ENCODE measurements at places on chromosomes 3 and 15.

- peak; percentile 15 for DNase-seq
Measured at GRCh38 chr3:176514297-176514696, 683.0 kb downstream of the TBL1XR1 start.

DNA sequence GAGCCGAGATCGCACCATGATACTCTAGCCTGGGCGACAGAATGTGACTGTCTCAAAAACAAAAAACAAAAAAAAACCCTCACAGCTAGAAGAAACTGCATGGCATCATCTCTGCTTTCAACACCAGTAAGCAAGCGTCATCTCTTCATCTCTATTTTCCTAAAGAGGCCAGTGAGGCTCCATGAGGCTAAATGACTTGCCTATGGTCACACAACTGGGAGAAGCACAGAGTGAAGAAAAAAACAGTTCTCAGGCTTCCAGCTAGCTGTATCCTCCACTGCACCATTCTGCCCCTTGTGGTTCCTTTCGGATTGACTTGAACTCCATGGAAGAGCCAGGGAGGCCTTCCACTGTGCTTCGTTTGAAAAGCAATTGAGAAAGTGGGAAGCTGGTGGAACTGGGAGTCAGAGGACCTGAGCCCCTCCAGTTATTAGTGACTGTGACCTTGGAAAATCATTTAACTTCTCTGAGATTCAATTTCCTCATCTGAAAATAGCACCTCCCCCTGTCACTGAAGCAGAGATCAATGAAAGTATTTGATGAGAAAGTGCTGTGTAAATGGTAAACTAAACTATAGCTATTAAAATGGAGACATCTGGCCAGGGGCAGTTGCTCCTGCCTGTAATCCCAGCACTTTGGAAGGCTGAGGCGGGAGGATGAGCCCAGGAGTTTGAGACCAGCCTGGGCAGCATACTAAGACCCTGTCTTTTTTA, 32.1 kb upstream of the DENND4A start:
- DNase-seq = peak; percentile 68

DNA sequence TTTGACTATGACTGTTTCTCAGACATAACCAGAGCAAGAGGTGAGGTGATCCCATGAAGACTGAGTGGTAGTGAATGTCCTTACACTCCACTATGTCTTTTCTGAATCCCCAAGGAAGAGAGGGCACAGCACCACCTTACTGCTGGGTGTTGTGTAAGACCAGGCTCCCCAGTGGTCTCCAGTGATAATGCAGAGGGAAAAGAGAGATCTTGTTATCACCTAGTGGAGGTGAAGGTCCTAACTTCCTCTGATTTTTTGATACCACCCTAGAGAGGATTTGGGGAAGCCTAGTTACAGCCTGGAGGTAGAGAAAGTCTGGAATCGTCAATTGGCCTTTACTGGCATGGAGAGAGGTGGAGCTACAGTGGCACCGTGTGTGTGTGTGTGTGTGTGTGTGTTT, 288.0 kb upstream of the BCHE start:
- no peak for DNase-seq

DNA sequence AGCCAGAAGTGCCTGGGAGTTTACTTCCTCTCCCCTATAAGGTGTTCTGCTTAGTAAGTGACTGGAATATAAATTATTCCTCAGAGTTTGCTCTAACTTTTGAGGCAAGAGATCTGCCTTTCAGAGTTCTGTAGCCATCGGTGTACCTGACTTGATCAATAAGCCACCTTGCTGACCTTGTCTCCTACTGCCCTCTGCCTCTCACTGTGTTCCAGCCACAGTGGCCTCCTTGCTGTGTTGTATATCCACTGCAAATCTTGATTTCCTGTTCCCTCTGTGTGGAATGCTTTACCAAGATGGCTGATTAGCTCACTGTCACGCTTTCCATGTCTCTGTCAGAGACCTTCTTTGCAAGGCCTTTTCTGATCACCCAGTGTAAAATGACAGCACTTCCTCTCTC, 442.4 kb downstream of the SQOR start:
- no peak for DNase-seq

GRCh38 chr15:23503980-23504379, 56.9 kb upstream of the GOLGA6L2 start:
- no peak for DNase-seq

DNA sequence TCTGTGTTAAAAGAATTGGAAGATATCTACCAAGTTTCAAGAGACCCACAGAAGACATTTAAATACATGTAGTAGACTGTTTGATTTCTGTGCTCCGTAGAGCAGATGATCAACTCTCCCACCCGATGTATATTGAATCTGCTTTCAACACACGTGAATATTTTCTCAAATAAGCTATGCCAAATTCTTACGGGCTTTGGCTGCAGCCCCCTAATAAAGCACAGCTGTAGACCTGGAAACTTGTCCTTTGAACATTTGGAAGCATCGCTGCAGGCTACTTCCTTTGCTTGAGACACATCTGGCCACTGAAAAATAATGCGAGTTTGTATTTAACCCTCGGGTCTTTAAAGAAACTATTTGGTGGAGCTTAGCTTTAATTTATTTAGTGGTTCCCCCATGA, 98.3 kb upstream of the SELENOK start:
- no peak for DNase-seq
